Posterior cingulate gyrus (tissue), 11 donors: ENCODE measurements at places on chromosomes 1 and 21.
A peak's percentile ranks its signal among the peaks of the same experiment; 100 is the strongest.

GRCh38 chr1:113036639-113037321, 36.2 kb upstream of the LRIG2 start:
- DNase-seq, result no peak

DNA sequence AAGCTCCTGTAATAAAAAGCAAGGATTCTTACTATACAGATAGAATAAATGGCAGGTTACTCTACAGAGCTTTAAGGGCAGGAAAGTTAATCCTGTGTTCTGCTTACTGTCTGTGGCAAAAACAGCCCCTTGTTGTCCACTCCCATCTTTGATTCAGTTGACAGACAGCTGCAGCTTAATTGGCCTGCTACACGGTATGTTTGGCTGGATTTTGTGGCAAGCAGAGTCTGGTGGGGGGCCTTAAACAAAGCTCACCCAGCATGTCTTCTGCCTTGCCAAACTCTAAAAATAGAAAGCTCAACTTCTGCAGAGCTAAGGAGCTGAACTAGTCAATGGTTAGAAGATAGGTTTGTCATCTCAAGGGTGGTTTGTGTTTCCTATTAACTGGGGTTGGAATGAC, 407.2 kb downstream of the HLX start:
- DNase-seq, result no peak

- DNase-seq, result no peak
Measured at GRCh38 chr1:165605246-165605645, 25.8 kb upstream of the MGST3 start.

GRCh38 chr1:204232526-204232925, 18.7 kb upstream of the GOLT1A start:
- DNase-seq, result no peak

DNA sequence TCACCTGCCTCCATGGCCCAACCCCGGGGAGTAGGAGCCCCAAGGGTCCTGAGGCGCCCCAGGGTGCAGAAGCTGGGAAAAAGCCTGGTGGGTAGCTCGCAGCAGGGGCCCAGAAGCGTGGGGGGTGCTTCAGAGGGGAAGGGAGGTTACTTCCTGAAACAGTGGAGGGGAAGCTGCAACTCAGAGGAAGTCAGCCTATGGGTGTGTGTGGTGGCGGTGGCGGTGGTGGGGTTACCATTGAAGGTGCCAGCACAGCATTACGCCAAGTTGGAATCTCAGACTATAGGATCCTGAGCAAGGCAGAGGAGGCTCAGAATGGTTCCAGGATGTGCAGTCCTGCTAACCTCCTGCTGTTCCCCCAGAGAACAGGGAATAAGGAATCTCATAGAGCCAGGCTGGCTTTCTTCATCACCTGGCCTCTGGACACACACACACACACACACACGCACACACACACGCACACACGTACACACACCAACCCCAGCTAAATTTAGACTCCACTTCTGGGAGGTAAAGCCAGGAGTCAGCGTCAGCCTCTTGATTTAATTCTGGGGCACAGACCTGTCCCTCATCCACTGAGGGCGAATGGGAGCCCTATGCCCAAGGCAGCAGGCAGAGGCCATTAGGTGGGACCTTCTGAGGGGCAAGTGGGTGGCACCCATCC, 1.3 kb downstream of the DENND4B start:
- peak; percentile 80 for DNase-seq

- DNase-seq, result no peak
Measured at GRCh38 chr1:231053493-231054162, 13.6 kb upstream of the FAM89A start.

DNA sequence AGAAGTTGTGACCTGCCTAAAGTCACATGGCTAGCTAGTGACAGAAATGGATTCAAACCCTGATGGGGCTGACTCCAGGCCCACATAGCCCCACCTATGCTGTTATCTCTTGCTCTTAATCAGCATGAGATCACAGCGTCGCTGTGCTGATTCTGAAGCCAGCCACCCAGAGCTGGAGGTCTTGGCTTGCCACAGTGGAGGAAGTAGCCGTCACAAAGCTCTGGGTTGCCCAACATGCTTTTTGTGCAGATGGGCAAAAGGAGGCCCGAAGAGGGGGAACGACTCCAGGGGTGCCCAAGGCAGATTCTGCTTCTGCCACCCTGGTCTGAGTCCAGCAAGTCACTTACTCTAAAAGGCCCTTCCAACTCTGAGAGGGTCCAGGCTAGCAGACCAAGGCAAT, 14.7 kb upstream of the MFSD2A start:
- DNase-seq, result no peak

GRCh38 chr1:86828024-86828423, 85.9 kb downstream of the SELENOF start:
- DNase-seq, result no peak

DNA sequence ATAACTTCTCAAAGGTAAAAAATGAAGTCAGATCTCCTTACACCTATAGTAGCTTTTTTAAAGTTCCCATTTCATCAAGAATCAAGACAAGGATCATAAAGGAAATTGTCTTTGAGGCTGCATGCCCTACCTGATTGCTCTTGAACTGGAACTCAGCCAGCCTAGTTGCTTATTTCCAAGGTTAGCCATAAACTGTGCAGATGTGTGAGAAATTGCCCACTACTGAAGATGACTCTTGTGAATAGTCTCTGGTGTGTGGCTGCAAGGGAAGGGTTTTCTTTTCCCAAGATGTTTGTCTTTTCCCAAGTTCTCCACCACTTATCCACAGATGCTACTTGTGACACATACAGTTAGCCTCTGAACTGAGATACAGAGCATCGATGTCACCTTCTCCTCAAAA, 81.7 kb upstream of the DUSP10 start:
- no peak for DNase-seq

GRCh38 chr1:85577419-85578320, 2.9 kb upstream of the CCN1 start:
- DNase-seq, result peak; percentile 34

GRCh38 chr21:44475266-44475845, 20.0 kb downstream of the LRRC3 start:
- no peak for DNase-seq
